ENCODE measurements at places on chromosomes 3 and 15. TPM values are rescaled to one million over a fixed set of nuclear protein-coding genes. Genes with fewer than 3 reads are reported as not detected.
A peak's percentile ranks its signal among the peaks of the same experiment; 100 is the strongest.

The SMAD6 gene
- 182 TPM for total RNA-seq

- no peaks in the 10 kb centered on the region for H3K36me3 ChIP-seq
- no peak for DNase-seq
- H3K4me1 ChIP-seq = no peaks in the 10 kb centered on the region
- H3K27ac ChIP-seq = no peak overlapping the region
These were observed 636.6 kb upstream of the NR2F2 start for GRCh38 chr15:95693917-95694316.

DNA sequence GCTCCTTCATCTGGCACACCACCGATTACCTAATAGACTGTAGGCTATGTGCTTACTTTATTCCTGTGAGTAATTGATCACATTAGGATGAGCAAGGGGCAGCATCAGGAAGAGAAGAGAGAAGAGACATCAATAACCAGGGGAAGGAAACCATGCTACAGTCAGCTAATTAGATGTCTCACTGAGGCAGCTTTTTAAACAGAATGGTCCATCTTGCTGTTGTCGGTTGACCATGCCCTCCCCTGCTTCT, 278.4 kb downstream of the RPLP1 start:
- no peak for DNase-seq
- H3K4me1 ChIP-seq = no peaks in the 10 kb centered on the region
- no peaks in the 10 kb centered on the region for H3K36me3 ChIP-seq
- no peak overlapping the region for H3K27ac ChIP-seq

- no peak overlapping the region for H3K4me3 ChIP-seq
- H3K27me3 ChIP-seq = no peaks in the 10 kb centered on the region
- DNase-seq = no peak
- H3K36me3 ChIP-seq = peaks cover 17% of the 10 kb centered on the region
These were observed 60.4 kb downstream of the MLH1 start for GRCh38 chr3:37053753-37054152.

- H3K27me3 ChIP-seq = no peaks in the 10 kb centered on the region
- H3K27ac ChIP-seq = peak overlapping the region; percentile 48
- no peaks in the 10 kb centered on the region for H3K4me1 ChIP-seq
These were observed 6.4 kb upstream of the DNAAF4 start for GRCh38 chr15:55514414-55514850.

The POLG gene
- total RNA-seq = 77.6 TPM

DNA sequence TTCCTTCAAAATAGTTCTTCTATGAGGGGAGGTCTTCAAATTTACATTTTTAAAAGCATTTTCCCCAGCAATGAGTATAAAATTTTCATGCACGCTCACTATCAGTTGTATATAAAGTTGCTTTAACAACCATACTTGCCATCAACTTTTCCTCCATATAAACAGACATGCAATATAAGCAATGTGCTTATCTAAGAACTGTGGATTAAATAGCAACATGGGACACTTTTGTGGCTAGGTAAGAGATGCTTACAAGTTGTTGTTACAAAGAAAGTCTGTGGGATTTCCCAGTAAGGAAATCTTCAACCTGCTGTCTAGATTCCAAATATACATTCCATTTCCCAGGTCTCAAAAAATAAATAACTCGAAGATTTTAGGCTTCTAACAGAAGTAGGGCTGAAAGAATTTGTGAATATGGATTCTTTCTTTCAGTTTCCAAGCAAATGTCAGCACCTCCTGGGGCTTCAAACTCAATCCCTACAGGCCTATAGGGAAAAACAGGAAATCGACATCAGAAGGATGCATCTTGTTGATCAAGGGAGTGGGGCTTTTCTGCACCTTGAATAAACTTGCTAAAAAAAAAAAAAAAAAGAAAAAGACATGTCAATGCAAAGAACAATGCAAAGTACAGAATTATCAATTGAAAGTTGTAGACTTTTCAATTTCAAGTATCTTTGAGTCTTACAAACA, 16.1 kb downstream of the TNIK start:
- H3K27me3 ChIP-seq = no peaks in the 10 kb centered on the region
- H3K36me3 ChIP-seq = no peaks in the 10 kb centered on the region
- H3K27ac ChIP-seq = no peak overlapping the region
- H3K4me3 ChIP-seq = no peak overlapping the region

DNA sequence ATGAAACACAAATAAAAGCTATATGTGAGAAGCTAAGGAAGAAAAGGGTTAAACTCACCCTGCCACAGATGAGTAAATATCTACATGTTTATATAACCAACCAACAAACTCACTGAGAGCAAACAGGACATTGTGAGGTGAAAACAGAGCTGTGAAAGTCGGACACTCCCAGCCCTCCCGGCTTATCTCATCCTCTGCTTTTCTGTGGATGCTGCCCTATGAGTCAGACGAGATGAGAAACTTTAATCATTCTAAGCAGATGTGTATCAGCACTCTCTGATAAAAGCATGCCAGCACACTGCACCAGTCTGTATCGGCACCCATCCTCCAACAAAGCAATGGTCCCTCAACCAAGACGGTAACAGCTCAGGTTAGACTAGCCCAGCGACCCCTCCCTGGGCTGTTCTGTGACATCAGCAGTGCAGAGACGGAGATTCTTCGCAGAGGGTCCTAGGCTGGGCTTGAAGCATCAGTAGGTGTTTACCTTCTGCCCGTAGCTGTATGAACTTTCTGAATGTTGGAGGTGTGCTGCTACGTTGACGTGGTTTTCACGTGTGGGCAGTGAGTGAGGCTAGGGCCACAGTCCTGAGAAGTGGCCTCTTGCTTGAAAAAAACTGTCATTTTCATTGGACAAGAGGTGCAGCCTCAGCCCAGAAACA, 119.8 kb upstream of the ALDH1A3 start:
- DNase-seq = no peak
- no peak overlapping the region for H3K27ac ChIP-seq
- H3K4me1 ChIP-seq = peaks cover 8% of the 10 kb centered on the region
- H3K36me3 ChIP-seq = no peaks in the 10 kb centered on the region
- H3K27me3 ChIP-seq = no peaks in the 10 kb centered on the region

DNA sequence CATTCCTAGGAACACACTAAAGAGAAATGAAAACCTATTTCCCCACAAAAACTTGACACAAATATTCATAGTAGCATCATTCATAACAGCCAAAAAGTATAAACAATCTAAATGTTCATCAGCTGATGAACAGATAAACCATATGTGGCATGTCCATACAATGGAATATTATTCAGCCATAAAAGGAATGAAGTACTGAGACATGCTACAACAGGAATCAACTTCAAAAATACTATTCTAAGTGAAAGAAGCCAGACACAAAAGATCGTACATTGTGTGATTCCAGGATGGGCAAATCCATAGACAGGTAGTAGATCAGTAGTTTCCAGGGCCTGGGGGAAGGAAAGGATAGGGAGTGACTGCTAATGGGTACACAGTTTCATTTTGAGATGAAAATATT, 118.0 kb downstream of the GSK3B start:
- peaks cover 4% of the 10 kb centered on the region for H3K4me1 ChIP-seq
- no peak overlapping the region for H3K27ac ChIP-seq
- DNase-seq = no peak
- no peaks in the 10 kb centered on the region for H3K27me3 ChIP-seq

- H3K27ac ChIP-seq = no peak overlapping the region
- no peaks in the 10 kb centered on the region for H3K4me1 ChIP-seq
- no peak overlapping the region for H3K4me3 ChIP-seq
- no peak for DNase-seq
- H3K36me3 ChIP-seq = no peaks in the 10 kb centered on the region
These were observed 470.1 kb upstream of the ARRDC4 start for GRCh38 chr15:97490429-97490828.

DNA sequence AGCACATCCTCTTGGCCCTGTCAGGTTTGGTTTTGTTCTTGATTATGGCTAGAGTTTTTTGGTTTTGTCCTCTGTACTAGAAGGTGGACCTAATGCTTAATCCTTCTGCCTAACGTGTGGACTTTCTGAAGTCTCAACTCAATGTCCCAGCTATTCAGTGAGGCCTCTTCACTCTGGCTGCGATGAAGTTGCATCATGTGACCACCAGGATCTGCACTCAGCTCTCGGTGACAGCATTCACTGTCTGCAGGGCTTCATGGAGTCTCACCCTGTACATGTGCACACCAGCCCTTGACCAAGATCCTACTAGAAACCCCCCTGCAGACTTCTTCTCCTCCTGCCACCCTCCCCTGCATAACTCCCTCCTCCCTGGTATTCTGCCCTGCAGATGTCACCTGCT, 38.7 kb upstream of the HRH1 start:
- no peak overlapping the region for H3K27ac ChIP-seq
- H3K27me3 ChIP-seq = no peaks in the 10 kb centered on the region
- no peak for DNase-seq
- no peaks in the 10 kb centered on the region for H3K36me3 ChIP-seq

The RNF111 gene
- 34.4 TPM for total RNA-seq

The ZNF860 gene
- total RNA-seq = not detected

- H3K27me3 ChIP-seq = no peaks in the 10 kb centered on the region
- no peak overlapping the region for H3K4me3 ChIP-seq
- no peak for DNase-seq
- H3K27ac ChIP-seq = no peak overlapping the region
These were observed 29.5 kb downstream of the SIAH2 start for GRCh38 chr3:150733373-150733935.

- no peaks in the 10 kb centered on the region for H3K27me3 ChIP-seq
- H3K36me3 ChIP-seq = no peaks in the 10 kb centered on the region
These were observed 42.7 kb downstream of the EIF2AK4 start for GRCh38 chr15:39976291-39977274.

DNA sequence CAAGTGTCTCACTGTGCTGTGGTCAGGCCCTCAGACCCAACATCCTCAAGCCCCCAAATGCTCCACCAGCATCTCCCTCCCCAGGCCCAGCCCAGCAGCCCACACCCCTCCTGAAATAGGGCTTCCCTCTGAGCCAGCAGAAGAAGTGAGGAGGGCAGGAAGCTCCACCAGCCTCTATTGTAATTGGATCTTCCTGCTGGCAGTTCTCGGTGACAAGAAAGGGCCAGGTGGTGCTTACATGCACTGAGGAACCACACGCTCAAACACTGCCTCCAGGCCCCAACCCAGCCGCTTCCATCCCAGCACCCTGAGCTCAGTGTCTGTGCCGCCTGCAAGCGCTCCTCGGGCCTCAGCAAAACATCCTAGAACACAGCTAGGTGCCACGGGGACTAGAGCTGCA, 96.7 kb downstream of the ATP10A start:
- H3K4me1 ChIP-seq = no peaks in the 10 kb centered on the region
- no peak for DNase-seq
- no peaks in the 10 kb centered on the region for H3K36me3 ChIP-seq
- H3K27ac ChIP-seq = no peak overlapping the region
- H3K4me3 ChIP-seq = no peak overlapping the region
- no peaks in the 10 kb centered on the region for H3K27me3 ChIP-seq

The PARP14 gene
- 216 TPM for total RNA-seq

The SLC27A2 gene
- total RNA-seq = 2.4 TPM

GRCh38 chr3:3531476-3531875, 267.8 kb upstream of the LRRN1 start:
- H3K4me3 ChIP-seq = no peak overlapping the region
- no peaks in the 10 kb centered on the region for H3K4me1 ChIP-seq

The LPCAT4 gene
- total RNA-seq = 23.1 TPM

The LRRIQ4 gene
- total RNA-seq = not detected

- H3K27me3 ChIP-seq = no peaks in the 10 kb centered on the region
- H3K36me3 ChIP-seq = no peaks in the 10 kb centered on the region
- no peak overlapping the region for H3K4me3 ChIP-seq
- H3K4me1 ChIP-seq = peaks cover 28% of the 10 kb centered on the region
- DNase-seq = no peak
These were observed 40.8 kb downstream of the RARB start for GRCh38 chr3:25468866-25469319.

DNA sequence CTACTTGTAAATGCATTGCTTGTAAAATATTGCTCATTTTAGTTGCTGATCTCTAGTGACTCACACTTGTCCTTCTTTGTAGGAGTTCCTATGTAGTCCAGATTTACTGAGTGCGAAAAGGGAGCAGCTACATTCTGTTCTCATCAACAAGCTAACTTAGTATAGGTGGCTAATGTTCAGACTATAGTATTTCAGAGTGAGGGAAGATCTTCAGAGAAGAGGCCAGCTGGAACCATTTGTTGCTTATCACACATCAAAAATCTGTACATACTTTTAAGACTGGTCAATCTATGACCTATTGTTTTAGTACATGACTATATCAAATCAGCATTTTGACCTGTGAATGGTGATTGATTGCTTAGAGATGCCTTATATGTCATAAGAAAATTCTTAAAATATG, 71.3 kb upstream of the THSD4 start:
- DNase-seq = no peak
- H3K27ac ChIP-seq = no peak overlapping the region
- H3K4me1 ChIP-seq = no peaks in the 10 kb centered on the region
- no peaks in the 10 kb centered on the region for H3K27me3 ChIP-seq

DNA sequence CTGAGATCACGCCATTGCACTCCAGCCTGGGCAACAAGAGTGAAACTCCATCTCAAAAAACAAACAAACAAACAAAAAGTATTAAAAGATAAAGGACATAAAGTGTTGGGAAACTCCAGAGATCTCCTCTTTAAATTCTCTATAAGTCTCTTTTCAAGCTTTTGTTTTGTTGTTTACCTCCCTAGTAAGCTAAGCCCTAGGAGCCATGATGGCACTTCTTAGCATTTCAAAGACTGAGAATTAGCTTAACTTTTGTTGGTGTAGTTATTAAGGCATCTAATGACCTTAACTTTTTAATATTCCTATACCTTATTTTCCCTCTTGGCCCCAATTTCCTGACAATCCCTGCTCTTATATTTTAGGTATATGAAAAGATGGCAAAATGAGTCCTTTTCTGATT, 157.3 kb downstream of the ZNF609 start:
- no peak overlapping the region for H3K27ac ChIP-seq
- no peaks in the 10 kb centered on the region for H3K27me3 ChIP-seq
- no peak for DNase-seq

GRCh38 chr15:57301307-57301706, 75.0 kb upstream of the CGNL1 start:
- no peak for DNase-seq
- H3K27me3 ChIP-seq = no peaks in the 10 kb centered on the region
- H3K4me3 ChIP-seq = no peak overlapping the region
- no peak overlapping the region for H3K27ac ChIP-seq
- H3K4me1 ChIP-seq = peaks cover 7% of the 10 kb centered on the region

The PARP6 gene
- 57.9 TPM for total RNA-seq

- H3K4me1 ChIP-seq = peaks cover 4% of the 10 kb centered on the region
- no peaks in the 10 kb centered on the region for H3K27me3 ChIP-seq
- no peak overlapping the region for H3K27ac ChIP-seq
- no peak overlapping the region for H3K4me3 ChIP-seq
These were observed 60.9 kb upstream of the NPHP3 start for GRCh38 chr3:132783152-132783551.

The CELSR3 gene
- 1.3 TPM for total RNA-seq

GRCh38 chr3:50557915-50558314, 9.6 kb downstream of the C3orf18 start:
- no peaks in the 10 kb centered on the region for H3K27me3 ChIP-seq
- H3K36me3 ChIP-seq = no peaks in the 10 kb centered on the region
- no peak overlapping the region for H3K4me3 ChIP-seq
- no peaks in the 10 kb centered on the region for H3K4me1 ChIP-seq
- no peak overlapping the region for H3K27ac ChIP-seq
